Thymus (tissue), 14 donors: ENCODE measurements at places on chromosomes 2 and 18. TPM values are rescaled to one million over a fixed set of nuclear protein-coding genes. Genes with fewer than 3 reads are reported as not detected.

The DAPL1 gene
- total RNA-seq: 2.9 TPM

The RGPD5 gene
- total RNA-seq: 7.4 TPM

The ANKRD62 gene
- total RNA-seq: not detected

The C2orf76 gene
- 14.7 TPM for total RNA-seq

The GALR1 gene
- total RNA-seq: 0.05 TPM

The FARSB gene
- 13.5 TPM for total RNA-seq

The AFF3 gene
- 9.7 TPM for total RNA-seq

The NAT8 gene
- total RNA-seq: not detected

The ABCG8 gene
- total RNA-seq: under 0.01 TPM

The RAB27B gene
- 1.5 TPM for total RNA-seq

The POTEE gene
- total RNA-seq: 0.05 TPM

The NPPC gene
- 8.5 TPM for total RNA-seq

The EML4 gene
- 28.5 TPM for total RNA-seq

The RGPD3 gene
- 3.9 TPM for total RNA-seq

The TFPI gene
- total RNA-seq: 16.1 TPM

The RSAD2 gene
- 26.3 TPM for total RNA-seq
